ENCODE measurements at places on chromosomes 5 and 9.

DNA sequence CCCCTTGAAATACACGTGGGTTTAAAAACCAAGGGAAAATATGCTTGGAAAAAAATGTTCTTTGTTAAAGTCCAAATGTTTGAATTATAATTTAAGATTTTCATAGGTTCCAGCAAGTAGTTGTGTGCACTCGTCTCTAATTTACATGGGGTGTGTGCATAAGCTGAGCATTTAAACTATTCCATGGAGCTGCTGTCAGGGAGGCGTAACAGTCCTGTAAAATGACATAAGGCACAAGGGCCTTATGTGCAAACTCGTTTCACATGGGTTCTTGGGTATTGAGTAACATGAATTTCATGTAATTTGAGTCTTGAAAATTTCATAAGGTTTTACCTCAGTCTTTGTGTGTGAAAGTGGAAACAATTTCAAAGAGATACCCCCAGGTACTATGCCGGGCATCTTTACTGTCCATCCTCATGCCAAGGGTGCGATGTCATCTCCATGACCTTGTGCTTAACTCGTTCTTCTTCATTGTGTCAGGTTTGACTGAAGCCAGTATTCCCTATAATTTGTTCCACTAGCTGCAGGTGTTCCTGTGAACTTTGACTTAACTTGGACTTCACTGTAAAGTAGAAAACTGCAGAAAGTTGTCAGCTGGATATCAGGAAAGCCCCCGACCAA lies 359.3 kb downstream of the SH3GL2 start:
- no peak for DNase-seq

- DNase-seq, result no peak
Measured at GRCh38 chr5:132472431-132472830, 18.1 kb downstream of the IRF1 start.

DNA sequence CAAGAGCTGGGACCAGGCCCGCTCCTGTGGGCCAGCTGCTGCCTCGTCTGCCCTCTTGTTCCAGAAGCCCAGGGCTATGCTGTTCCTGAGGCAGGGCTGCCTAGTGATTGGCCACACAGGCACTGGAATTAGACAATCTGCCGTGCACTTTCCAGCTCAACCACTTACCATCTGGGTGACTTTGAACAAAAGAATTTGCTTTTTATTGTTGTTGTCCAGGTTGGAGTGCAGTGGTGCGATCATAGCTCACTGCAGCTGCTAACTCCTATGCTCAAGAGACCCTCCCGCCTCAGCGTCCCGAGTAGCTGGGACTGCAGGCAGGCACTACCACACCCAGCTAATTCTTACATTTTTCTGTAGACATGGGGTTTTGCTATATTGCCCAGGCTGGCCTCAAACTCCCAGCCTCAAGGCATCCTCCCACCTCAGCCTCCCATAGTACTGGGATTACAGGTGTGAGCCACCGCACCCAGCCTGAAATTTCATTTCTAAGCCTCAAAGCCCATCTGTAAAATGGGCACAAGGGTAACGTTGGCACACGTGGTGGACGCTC lies 1.2 kb upstream of the NEK6 start:
- DNase-seq, result no peak

DNA sequence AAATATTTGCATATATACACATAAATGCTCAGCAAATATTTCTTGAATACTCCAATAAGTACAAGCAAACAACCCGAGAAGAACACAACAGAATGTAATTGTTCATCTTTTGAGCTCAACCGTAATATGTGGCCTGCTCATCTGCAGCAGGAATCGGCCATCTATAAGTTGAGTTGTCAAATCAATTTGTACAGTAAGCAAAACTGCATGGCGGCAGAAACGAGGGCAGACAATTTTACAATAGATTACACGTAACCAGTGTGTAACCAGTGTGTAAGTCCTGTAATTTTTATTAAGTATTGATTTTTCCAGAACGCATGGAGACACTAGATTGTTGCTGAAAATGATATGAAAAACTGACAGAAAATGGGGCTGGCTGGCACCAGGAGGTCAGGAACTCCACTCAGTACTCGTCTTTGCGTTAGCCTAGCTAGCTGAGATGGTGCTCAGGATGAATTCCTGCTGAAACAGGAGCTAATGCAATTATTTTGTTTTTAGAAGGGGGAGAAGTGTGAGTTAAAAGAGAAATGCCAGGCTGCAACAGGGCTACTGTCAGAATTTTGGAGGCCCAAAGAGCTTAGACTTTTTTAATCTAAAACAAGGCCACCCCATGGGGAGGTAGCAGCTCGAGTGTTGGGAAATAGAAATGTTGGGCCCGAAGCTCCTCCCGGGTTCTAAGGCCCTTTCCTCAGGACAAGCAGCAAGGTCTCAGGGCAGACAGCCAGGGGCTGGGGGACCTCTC lies 682 bp downstream of the DHX29 start:
- DNase-seq, result no peak

Measured in activated T-helper 1 cell treated with anti-CD3 and anti-CD28 coated beads, Interleukin-2, amount 50 U/mL, for 16 hours (primary cell).